Fibroblast of skin of left biceps (primary cell): ENCODE measurements at places on chromosomes 2 and 18.

DNA sequence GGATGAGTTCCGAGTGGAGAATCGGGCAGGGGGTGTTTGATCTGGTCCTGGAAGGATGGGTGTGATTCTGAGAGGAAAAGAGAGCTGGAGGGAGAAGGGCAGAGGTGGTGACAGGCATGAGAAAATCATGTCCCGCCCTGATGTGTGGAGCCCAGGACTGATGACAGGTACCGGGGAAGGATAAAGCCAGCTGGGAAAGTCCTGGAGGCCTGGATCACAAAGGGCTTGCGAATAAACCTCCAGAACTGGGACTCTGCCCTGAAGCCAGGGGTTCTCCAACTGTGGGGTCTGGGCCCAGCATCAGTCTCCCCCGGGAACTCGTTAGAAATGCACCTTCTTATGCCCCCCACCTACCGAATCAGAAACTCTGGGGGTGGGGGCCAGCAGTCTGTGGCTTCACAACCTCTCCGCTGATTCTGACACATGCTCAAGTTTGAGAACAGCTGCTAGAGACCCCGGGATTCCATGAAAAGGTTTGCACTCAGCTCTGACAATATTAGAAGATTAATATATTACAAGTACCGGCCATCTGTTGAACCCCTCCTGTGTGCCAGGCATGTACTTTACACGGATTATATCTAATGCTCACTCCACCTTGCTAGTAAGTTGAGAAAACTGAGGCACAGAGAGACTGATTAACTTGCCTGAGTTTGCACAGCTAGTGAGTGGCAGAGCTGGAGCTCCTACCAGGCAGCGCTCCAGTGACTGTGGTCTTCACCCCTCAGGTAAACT lies 8.0 kb downstream of the TNFRSF11A start:
- DNase-seq: no peak

- no peak for DNase-seq
Measured at GRCh38 chr2:68223419-68223818, 28.9 kb downstream of the PPP3R1 start.

GRCh38 chr2:190060626-190061025 lies 1.9 kb downstream of the MSTN start:
- no peak for DNase-seq

DNA sequence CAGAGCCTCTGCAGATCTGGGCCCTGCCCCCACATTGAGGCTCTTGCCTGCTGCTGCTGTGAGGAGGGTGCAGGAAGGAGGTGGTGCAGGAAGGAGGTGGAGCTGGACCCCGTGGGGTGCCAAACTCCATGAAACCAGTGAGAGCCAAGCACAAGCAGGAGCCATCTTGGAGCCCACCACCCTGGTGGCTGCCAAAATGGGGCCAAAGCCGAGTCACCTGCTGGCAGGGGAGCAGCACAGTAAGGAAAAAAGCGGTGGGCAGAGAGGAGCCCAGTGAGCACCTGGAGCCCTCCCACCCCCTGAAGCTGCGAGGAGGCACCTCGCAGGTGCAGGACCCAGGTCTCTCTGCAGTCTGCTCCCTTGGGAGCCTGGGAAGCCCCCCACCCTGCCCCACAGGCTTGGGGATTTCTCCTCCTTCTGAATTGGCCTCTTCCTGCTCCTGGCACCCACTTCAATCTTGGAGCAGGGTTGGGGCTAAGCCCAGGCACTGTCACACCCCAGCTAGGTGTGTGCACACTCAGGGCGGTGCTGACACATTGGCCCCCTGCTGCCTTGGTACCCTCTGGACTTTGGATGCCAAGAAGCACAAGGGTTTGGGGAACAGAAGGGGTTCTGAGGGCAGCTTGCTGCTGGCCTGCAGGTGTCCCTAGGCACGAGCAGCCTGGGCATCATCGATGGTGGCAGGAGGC lies 245.4 kb upstream of the LRRTM4 start:
- DNase-seq: no peak

- DNase-seq: no peak
Measured at GRCh38 chr2:30949435-30949834, 142.2 kb upstream of the CAPN13 start.

DNA sequence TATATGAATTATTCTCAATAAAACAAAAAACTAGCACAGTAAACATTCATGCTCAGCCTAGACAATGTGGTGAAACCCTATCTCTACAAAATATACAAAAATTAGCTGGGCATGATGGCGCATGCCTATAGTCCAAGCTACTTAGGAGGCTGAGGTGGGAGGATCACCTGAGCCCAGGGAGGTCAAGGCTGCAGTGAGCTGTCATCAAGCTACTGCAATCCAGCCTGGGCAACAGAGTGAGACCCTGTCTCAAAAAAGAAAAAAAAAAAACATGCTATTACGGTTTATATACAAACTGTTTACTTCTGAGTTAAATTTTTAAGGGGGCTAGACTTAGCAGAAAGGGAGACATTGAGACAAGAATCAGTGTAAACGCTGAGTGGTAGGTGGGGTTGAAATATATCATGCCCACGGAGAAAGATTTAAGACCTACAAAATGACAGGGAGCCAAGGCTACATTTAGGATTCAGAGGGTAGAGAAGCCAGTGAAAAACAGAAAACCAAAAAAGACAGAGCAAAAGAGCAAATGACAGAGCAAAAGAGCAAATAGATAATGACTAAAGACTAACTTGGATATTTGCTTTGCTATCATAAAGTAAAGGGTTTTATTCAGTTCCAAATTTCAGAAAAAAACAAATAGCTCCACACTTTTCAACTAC lies 7.5 kb downstream of the TTC32 start:
- no peak for DNase-seq

GRCh38 chr2:160516547-160517365 lies 23.1 kb upstream of the RBMS1 start:
- DNase-seq: no peak

DNA sequence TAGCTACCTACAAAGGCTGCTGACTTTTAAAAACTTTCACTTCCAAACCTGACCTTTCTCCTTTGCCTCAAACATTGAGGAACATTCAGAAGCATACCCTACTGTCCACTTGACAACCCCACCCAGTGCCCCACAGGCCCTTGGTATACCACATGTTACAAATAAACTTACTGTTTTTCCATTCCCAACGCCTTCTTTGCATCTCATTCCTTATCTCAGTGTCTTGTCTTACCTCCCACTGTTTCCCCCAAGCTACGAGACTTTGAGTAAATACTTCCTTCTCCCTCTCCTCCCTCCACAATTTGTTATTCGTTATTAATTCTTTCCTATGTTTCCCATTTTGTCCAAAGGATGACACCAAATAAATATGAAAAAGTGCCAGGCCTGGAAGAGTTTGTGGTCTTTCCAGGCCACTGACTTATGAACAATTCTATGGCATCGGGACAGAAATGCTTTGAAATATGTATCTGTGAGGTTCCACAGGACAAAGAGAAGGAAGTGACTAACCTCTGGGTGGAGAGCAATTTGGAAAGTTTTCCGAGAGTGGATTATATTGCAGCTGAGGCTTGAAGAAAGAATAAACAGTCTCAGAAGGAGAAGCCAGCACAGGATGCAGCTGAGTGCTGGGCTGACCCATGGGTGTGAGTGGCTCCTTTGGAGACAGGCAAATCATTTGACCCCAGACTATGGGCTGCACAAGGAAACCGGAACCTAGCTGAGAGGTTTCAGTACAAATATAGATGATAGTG lies 409.0 kb downstream of the LPIN1 start:
- DNase-seq: peak; percentile 48

- DNase-seq: peak; percentile 28
Measured at GRCh38 chr2:198314559-198315153, 510.3 kb downstream of the PLCL1 start.

GRCh38 chr2:190469771-190470170 lies 61.6 kb downstream of the MFSD6 start:
- no peak for DNase-seq

- no peak for DNase-seq
Measured at GRCh38 chr2:46410273-46411244, 68.8 kb upstream of the TMEM247 start.

GRCh38 chr2:219998714-219999227 lies 371.3 kb downstream of the SLC4A3 start:
- DNase-seq: no peak

DNA sequence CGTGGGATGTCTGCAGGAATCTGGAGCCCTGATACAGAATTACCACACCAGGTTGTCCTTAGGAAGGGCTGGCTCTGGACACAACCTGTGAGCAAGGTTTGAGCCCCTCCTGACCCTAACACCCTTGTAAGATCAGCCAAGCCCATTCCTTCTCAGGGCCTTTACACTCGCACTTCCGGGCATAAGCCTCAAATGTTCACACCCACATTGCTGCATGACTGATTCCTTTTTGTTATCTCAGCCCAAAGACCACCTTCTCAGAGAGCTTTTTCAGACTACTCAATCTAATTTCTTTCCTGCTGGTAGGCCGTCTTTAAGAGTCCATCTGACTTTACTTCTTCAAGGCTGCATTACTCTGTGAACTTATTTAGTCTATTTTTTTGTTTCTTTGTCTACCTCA lies 464.0 kb upstream of the SPRED2 start:
- no peak for DNase-seq

DNA sequence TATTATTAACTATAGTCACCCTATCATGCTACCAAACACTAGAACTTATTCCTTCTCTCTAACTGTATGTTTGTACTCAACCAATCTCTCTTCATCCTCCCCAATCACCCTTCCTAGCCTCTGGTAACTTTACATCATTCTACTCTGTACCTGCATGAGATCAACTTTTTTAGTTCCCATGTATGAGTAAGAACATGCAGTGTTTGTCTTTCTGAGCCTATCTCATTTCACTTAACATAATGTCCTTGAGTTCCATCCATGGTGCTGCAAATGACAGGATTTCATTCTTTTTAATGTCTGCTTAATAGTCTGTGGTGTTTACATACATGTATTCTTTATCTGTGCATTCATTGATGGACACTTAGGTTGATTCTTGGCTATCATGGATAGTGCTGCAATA lies 108.9 kb upstream of the RFX8 start:
- no peak for DNase-seq

DNA sequence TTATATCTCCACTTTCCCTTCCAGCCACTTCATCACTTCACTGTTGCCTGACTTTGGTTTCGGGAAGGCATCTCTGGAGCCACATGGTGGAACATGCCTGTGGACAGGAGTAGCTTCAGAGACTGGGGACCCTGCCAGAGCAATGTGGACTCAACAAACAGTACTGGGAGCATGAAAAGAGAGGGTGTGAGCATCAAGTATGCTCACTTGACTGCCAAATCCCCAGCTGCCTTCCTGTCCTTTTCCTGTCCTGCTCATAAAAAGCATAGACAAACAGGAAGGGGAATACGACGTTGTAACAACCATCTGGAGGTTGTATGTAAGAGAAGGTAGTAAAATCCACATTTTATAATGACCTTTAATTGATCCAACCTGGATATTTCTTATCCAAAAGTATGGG lies 61.3 kb upstream of the CSRNP3 start:
- no peak for DNase-seq

DNA sequence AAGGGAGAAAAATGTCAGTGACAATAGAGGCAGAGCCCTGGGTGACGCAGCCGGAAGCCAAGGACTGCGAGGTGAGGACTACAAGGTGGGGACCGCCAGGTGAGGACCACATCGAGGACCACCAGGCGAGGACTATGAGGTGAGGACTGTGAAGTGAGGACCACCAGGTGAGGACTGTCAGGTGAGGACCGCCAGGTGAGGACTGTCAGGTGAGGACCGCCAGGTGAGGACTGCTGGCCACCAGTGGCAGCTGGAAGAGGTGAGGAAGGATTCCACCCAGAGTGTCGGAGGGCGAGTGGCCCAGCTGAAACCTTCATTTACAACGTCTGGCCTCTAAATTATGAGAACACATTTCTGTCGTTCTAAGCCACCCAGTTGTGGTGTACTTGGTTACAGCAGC lies 41.6 kb downstream of the CYB5A start:
- no peak for DNase-seq

DNA sequence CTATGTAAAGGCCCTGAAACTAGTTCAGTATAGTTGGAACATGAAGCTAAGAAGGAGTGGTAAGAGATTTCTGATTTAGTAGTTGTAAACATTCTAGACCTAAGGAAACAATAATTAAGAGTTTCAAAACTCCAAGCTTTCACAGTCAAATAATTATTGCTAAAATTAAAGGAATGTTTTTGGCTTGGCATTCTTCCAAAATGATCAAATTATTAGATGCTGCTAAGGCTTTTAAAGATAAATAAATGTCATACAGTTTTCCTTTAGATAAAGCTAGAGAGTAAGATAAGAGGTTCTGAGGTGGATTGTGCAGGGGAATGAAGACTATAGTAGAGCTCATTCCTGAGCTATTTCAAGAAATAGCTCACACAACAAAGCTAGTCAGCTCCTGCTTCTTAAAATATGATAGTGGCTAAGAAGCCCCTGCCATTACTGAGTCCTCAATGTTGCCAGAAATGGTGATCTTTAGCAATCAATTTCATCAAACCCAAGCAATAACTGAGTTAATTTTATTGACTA lies 45.3 kb downstream of the ZC3H15 start:
- no peak for DNase-seq

DNA sequence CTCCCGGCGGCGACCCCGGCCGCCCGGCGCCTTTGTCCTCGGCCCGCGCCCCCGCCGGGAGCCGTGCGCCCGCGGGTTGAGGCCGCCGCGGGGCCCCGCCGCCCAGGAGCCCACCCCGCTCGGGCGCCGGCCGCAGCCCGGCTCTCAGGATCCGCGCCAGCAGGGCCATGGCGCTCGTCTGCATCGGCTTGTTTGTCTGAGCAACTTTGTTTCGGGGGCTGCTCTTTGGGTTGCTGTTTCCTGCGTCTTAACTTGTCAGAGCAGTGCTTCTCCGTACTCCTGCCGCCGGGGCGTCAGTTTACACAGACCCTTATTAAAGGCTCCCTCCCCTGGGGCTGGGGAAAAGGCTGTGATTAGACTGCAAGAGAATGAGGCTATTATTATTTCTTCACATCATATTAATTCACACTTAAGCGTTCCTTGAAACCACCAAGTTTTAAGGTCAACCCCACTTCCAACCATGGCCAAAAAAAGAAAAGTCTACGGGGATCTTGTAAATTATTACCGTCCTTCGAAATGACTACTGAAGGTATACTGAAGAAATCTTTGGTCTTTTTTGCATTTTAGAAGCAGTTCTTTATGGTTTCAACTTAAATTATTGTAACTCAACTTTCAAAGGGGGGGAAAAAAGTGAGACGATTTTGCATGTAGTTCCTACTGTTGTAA lies at the start of gene CYP27C1:
TSS of gene CYP27C1 (minus strand) at position 198 of the 666 bp plus-strand sequence. CDS start at position 169, 29 bp downstream.
- no peak for DNase-seq

DNA sequence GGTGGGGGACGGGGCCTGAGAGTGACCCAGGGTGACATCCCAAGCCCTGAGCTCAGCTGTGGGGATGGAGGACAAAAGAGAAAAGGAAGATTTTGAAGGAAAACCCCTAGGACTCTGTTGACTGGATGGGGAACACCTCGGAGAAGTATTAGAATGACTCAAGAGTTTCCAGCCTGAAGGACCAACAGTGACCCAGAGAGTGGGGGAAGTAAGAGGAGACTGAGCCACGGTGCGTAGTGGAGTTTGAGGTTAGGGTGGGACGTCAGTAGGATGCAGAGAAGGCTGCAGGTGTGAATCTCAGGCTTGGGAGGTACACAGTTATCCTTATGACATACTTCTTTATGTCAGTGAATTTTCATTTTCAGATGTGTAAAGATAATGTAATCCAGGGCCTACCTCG lies 119.5 kb downstream of the NCK2 start:
- DNase-seq: no peak
